ENCODE measurements at places on chromosomes 5 and 9.

DNA sequence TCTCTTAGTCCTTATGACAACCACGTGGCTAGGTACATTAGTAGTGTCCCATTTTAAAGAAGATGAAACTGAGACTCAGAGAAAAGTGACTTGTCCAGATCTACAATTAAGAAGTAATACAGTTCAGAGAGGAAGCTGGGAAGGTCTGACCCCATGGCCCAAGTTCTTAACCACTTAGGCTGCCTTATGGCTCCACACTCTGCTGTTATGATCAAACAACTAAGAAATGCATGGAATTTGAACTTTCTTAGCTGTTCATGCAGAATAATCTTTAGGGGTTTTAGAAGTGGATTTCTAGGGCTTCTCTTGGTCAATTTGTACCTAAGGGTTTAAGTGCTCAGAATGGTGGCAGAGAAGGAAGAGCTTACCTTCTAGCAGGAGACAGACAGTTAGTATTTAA is 128.0 kb upstream of the MSX2 start:
- DNase-seq = no peak

GRCh38 chr9:123454361-123454760 is 98.4 kb downstream of the CRB2 start:
- no peak for DNase-seq

- no peak for DNase-seq
Measured at GRCh38 chr5:72519111-72519510, 11.9 kb upstream of the ZNF366 start.

- DNase-seq = no peak
Measured at GRCh38 chr5:142296914-142297417, 27.9 kb downstream of the SPRY4 start.

GRCh38 chr5:79850316-79850822 is 140.7 kb downstream of the MTX3 start:
- no peak for DNase-seq

- DNase-seq = no peak
Measured at GRCh38 chr5:169369130-169369529, 68.2 kb upstream of the SLIT3 start.

GRCh38 chr5:58979090-58979489 is 396.2 kb downstream of the RAB3C start:
- DNase-seq = no peak
